ENCODE measurements at places on chromosomes 12 and 14.
A peak's percentile ranks its signal among the peaks of the same experiment; 100 is the strongest.

DNA sequence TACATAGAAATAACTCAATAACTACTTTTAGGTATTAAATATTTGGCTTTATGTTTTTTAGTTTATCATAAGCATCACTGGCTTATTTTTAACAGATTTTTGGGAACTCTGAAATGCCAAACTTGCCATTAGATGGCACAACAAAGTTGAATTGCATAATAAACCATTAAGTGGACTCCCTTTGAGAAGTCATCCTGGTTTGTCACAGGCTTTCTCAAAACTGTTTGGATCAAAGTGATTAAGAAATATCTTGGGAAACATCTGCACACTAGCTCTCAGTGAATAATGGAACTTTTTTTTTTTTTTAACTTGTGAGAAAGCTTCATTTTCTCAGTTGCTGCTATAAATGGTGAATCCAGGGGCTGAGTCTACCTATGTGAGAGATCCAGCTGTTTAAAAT lies 4.3 kb downstream of the SLC16A7 start:
- DNase-seq, result no peak

GRCh38 chr12:32455607-32456071 lies 56.3 kb downstream of the FGD4 start:
- peak; percentile 49 for DNase-seq

- DNase-seq, result no peak
These were observed 2.6 kb upstream of the LGMN start for GRCh38 chr14:92750994-92751400.

GRCh38 chr12:7352661-7353060 lies 48.8 kb downstream of the ACSM4 start:
- DNase-seq, result no peak

GRCh38 chr14:104086661-104087461 lies 1.4 kb downstream of the ASPG start:
- DNase-seq, result no peak

GRCh38 chr14:54651649-54652048 lies 84.7 kb downstream of the SAMD4A start:
- DNase-seq, result no peak

GRCh38 chr12:97169889-97170567 lies 263.0 kb downstream of the NEDD1 start:
- DNase-seq, result no peak

GRCh38 chr12:6341417-6342139 lies at the start of gene TNFRSF1A:
TNFRSF1A (minus strand) TSS chr12:6342076; CDS start chr12:6341814, 262 bp downstream.
- peak; percentile 60 for DNase-seq
